ENCODE measurements at places on chromosomes 4 and X.

DNA sequence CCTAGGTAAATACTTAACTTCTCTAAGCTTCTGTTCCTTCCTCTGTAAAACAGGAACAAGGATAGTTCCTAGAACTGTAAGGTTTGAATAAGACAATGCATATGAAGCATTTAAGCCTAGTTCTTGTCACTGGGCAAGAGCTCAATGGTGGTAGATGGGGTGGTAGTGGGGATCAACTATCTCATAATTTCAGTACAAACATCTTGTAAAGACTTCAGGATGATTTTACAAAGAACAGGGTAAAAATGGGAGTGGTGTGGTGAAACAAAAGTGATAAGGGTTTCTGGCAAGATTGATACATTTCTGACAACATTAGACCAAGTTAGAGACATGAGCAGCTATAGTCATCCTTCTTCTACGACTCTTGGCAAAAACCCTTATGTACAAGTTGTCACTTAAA lies 137.8 kb downstream of the SCFD2 start:
- DNase-seq = no peak

DNA sequence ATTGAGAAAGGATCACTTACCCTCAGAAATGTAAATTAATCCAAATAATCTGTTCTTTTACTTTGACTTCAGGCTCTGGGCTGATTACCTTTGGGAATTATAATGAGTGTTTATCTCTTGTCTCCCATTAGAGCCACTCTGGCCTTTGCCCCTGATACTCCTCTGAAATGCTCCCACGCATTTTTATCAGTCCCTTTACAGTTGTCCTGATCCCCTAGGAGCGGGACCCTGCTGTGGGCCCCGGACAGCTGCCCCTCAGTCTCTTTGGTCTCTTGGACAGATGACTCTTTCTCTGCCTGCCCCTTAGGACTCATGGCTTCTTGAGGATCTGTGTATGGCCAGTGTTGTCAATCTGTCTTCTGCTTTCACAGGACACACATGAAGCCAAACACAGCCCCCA lies 1.0 kb upstream of the TRIM75 start:
- no peak for DNase-seq

- no peak for DNase-seq
These were observed 47.3 kb upstream of the TLR3 start for GRCh38 chr4:186021461-186022167.

DNA sequence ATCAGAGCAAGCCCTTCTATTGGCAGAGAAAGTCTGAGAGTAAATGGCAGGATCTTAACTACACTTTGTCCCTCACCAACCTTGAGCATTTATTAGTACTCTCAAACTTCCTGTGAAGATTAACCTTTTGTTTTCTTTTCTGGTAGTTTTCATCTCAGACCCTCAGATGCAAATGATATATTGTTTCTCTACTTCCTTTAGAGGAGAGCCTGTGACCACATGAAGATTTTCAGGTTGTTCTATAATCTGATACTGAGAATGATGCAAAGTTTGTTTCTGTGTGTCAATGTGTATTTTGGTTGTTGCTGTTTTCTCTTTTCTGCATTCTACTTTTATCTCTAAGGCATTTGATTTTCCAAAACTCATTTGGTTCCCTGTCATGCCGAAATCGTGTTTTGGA lies 165.8 kb upstream of the CYSLTR1 start:
- no peak for DNase-seq

GRCh38 chr4:148052448-148052847 lies 320.6 kb downstream of the ARHGAP10 start:
- DNase-seq = no peak
